ENCODE measurements at places on chromosomes 6 and 20.

DNA sequence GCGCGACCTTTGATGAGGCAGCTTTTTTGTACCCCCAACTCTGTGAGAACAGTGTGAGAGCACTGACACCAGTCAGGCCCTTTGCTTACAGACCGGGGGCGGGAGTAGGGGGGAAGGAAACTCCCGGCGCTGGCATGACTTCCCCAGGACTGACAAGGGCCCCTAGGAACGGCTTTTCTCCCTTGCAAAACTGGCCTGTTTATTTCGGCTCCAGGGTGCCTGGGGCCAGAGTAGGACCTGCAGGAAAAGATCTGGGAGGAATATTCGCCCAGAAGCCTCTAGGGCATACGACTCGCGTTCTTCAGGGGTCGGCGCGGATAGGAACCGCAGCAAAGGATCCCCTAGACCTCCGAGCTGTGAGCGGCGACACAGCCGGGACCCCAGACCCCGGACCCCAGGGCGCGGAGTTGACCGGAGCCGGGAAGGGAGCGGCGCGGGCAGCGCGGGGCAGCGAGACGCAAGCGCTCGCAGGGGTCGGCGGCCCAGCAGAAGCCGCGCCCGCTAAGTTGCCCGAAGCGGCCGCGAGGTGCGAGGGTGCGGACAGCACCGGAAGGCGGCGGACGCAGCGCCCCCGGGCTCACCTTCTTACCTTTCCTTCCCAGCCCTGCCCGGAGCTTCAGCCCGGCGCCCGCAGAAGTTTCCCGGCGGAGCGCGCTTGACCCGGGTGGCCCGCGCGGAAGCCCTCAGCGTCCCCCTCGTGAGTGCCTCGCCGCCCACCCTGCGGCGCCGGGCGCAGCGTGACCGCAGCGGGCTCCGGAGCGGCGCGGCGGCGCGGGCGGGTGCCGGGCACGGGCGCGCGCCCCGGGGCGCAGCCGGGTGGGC, at the start of gene POPDC3:
TSS of gene POPDC3 (minus strand) at position 771 of the 822 bp plus-strand sequence. CDS start 18,105 bp downstream, outside the sequence.
- DNase-seq: peak; percentile 59

DNA sequence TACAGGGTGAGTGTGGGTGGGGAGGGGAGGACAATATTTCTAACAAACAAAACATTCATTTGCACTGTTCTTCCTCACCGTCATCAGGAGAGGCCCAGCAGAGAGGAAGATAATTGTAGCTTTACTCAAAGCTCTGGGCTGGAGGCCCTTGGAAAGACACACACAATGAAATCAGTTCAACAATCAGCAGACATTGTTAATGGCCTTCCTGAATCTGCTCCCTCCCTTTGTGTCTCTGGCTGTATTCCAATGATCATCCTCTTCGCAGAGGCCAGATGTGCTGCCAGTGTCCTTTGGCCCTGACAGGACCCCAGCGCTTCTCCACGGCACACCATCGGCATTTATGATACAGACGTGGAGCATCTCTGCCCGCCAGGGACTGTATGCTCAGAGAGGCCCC, 44.6 kb upstream of the LRFN2 start:
- no peak for DNase-seq

DNA sequence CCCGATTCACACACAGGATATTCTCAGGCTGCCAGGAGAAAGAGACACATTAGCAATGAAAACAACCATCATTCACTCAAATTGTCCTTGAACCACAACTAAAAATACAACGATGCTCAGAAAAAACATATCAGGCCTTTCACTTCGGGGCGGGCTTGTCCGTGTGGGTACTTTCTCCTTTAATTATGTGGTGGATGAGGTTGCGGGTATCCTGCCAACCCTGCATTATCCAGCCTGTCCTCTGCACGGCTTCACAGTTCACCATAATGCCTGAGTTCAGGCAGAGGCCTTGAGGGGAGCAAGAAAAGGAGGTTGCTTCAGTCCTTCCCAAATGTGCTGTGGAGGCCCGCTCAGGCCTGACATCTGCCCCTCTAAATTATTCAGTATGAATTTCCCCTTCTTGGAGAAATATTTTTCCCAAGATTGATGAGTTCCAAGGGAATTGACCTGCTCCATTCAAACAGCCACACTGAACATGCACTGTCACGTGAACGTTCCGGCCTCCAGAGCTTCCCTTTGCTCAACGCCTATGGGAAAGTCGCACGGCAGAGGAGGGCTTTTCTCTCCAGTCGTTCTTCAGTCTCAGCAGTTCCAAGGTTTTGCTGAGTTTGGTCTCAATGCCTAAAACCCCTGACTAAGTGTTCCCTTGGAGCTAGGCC, 70.3 kb downstream of the MYLK4 start:
- DNase-seq: no peak

GRCh38 chr20:8545212-8545611, 413.1 kb downstream of the PLCB1 start:
- DNase-seq: peak; percentile 82

DNA sequence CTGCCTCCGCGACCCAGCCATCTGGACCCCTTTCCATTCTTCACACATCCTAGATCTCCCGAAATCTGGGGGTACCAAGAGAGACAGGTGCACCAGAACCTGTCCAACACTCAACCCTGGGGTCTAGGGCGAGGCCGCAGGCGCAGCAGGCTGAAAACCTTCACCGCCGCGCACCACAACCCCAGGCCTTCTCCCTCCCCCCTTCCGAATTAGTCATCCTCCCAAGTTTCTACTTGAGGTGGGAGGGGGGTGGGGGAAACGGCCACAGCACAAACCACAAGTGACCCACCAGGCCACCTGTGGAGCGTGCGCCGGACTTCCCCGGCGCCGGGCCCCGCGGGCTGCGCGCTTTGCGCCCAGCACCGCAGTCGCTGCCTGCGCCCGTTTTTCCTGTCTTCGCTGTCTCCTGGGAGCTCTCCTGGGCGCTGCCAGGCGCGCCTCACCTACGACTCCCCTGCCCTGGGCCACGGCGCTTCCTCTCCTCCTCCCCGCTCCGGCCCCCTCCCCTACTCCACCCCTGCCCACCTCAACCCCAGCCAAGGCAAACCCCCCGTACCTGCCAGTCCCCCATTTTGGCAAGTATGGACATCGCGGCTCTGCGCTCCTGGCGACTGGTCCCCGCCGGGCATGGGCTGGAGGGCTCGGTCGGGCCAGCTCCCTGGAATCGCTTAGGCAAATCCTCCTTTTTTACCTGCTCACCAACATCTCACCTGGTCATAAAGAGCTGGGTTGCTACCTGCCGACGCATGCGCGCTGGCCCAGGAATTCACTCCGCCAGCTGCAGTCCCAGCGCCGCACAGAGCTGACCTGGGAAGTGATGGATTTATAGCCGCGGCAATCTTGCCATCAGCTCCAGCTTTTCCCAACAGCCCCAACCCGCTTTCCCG, 4.2 kb upstream of the TFAP2A start:
- no peak for DNase-seq

DNA sequence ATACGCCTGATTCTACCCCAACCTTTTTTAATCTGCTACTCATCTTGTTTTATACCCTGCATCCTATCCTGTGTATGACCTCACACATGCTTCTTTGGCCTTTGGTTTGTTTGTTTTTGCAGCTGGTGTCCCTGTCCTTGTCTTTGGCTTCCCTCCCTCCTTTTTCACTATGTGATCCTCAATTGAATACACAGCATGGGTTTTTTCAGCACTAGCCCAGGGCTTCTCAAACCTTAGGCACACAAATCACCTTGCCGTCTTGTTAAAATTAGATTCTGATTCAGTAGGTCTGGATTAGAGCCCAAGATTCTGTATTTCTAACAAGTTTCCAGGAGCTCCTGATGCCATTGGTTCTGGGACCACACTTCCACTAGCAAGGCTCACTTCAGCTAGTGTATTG, 321.5 kb upstream of the MAN1A1 start:
- no peak for DNase-seq

- no peak for DNase-seq
Observed at GRCh38 chr6:167485186-167485978, 160.5 kb downstream of the TTLL2 start.

GRCh38 chr6:15184441-15184861, 61.4 kb upstream of the JARID2 start:
- no peak for DNase-seq

GRCh38 chr6:166413491-166413951, 30.8 kb upstream of the MPC1 start:
- DNase-seq: no peak

DNA sequence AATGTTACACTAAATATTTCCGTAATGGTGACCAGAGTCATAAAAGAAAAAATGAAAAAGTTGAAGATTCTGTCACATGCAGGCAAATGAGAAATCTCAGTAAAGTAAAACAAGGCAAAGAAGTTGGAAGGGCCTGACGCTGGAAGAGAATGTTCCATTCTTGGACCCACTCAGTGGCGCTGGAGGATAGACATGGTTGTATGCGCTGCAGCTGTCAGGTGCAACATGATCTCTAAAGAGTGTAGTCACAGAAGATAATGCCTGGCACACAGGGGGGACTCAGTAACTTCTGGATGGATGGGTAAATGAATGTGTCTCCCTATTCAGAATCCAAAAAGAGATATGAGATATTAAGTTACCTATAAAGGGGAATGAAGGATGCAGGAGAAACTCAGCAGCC, 116.3 kb downstream of the FAXC start:
- no peak for DNase-seq

DNA sequence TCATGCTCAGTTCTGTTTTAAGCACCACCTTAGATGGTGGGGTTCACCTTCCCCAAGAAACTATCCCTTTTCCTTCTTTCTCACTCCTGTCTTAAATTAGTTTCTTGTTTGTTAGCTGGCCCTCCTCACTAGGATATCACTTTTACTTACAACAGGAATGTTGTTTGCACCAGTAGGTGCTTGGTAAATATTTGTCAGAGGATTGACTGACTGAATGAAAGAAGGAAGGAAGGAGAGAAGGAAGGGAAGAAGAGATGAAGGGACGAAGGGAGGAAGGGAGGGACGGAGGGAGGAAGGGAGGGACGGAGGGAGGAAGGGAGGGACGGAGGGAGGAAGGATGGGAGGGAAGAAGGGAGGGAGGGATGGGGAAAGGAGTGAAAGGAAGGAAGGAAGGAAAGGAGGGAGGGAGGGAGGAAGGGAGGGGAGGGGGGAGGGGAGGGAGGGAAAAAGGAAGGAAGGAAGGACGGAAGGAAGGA, 505 bp upstream of the KCNK15 start:
- no peak for DNase-seq

DNA sequence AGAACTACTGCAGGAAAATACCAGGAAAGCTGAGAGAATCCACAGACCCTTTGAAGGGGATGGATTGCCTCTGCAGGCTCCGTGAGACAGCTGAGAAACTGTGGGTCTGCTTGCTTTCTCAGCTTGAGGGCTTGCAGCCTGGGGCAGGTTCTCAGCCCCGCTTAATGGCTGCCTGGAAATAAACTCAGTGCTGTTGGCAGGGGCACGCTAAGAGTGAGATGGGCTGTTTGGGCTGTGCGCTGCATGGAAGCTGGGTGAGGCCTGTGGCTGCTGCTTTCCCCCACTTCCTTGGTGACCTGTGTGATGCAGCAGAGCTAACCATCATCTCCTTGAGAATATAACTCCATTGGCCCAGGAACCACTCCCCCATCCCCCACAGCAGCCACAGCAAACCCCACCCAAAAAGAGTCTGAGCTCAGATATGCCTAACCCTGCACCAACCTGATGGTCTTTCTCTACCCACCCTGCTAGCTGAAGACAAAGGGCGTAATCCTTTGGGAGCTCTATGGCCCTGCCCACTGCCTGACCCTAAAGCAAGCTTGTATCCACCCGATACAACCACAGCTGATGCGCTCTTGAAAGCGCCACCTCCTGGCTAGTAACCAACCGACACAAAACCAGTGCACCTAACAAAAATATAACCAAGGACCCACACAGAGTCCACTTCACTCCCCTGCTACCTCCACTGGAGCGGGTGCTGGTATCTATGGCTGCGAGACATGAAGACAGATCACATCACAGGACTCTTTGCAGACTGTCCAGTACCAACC, 800.6 kb upstream of the MAP3K7 start:
- DNase-seq: no peak

GRCh38 chr6:98041921-98042320, 758.9 kb upstream of the MMS22L start:
- DNase-seq: no peak

DNA sequence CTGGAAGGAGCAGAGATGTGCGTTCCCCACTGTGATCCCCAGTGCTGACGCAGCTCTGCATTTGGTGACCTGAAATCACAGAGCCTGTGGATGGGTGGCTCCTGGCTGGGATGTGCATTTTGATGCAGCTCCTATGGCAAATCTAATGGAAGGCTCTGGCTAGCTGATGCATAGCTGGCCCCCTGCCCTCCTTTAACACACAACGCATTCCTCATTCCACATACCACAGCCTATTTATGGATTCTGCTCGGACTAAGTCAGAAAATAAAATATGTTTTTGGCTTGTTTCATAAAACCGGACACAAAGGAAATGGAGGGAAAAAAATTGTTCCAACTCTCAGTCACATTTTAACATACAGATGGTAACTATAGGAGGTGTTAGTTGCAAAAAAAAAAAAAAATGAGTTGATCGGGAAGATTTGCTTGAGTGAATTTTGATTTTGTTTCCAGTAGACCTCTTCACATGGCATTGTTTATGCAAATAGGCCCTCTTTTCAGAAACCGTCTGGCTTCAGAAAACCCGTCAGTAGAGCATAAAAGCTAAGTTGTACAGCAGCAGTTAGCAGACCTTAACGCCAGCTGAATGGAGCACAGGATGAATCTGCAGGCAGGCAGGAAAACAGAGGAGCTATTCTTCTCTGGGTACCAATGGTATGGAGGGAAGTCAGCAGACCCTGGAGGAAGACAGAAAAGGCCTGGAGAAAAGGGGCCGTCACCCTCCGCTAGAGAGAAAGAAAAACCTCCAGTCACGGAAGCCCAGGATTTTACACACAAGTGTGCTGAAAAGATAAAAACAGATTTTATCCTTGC, 215.4 kb downstream of the HDGFL1 start:
- peak; percentile 18 for DNase-seq

- no peak for DNase-seq
Observed at GRCh38 chr20:47466704-47467459, 34.8 kb upstream of the NCOA3 start.

- no peak for DNase-seq
Observed at GRCh38 chr20:34774886-34775285, 50.6 kb downstream of the NCOA6 start.

DNA sequence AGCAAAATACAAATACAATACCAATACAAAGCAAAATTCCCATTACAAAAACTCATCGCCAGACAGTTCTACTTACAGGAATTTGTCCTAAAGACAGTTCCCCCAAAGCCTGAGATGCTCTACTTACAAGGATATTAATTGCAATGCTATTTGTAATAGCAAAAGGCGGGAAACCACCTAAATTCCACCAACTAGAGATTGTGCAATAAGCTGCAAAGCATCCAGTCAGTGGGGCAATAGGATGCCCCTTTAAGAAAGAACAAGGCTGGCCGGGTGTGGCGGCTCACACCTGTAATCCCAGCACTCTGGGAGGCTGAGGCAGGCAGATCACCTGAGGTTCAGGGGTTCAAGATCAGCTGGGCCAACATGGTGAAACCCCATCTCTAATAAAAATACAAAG, 39.1 kb downstream of the FAM209B start:
- no peak for DNase-seq

- DNase-seq: peak; percentile 41
Observed at GRCh38 chr6:37624606-37625574, 72.8 kb downstream of the MDGA1 start.

DNA sequence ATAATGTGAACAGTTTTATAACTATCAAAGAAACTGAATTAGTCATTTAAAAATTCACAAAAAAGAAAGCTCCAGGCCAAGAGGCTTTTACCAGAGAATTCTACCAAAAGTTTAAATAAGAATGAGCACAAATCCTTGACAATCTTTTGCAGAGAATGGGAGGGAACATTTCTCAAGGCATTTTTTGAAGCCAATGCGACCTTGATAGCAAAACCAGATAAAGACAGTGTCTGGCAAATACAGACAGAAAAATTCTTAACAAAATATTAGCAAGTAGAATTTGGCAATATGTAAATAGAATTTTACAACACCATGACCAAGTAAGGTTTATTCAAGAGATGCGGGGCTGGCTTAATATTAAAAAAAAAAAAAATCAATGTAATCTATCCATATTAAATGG, 41.7 kb downstream of the RNF24 start:
- DNase-seq: peak; percentile 13

Data from EH (cell line).